ENCODE measurements at places on chromosomes 5 and 9.

- no peak for DNase-seq
Measured at GRCh38 chr5:172575816-172576545, 65.1 kb upstream of the NEURL1B start.

GRCh38 chr9:4514252-4515128 lies 24.2 kb downstream of the SLC1A1 start:
- DNase-seq, result no peak

DNA sequence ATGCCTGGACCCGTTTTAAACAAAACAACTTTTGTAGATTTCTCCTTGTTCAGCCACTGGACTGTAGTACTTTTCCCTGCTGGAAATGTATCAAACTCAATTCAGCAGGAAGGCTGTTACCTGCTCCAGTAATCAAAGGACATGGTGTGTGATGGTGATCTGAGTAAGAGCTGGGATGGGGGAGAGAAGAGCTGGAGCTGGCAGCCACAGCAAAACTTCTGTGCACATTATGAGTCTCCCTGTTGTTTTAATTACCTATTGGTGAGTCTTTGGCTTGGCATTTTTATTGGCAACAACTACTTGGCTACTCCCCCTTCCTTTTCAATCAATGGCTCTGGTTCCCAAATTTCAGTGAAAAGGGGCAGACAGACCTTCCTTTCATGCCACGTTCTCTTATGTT lies 9.7 kb downstream of the NREP start:
- DNase-seq, result no peak

DNA sequence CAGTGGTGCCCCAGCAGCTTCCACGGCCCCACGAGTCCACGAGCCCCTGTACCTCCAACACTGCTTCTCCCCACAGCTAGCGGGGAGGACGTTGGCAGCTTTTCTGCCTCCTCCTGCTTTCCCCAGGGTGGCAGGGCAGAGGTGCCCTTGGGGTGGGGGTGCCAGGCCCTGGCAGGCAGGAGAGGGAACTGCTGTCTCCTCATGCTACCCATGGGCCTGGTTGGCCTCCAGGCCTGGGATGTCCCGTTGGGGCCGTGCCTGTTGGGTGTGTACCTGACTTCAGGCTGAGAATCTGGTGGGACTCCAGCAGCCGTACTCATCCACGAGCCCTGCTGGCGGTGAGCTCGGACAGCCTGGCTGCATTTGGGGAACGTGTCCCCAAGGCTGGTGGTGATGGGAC lies 27.3 kb downstream of the RXRA start:
- no peak for DNase-seq

DNA sequence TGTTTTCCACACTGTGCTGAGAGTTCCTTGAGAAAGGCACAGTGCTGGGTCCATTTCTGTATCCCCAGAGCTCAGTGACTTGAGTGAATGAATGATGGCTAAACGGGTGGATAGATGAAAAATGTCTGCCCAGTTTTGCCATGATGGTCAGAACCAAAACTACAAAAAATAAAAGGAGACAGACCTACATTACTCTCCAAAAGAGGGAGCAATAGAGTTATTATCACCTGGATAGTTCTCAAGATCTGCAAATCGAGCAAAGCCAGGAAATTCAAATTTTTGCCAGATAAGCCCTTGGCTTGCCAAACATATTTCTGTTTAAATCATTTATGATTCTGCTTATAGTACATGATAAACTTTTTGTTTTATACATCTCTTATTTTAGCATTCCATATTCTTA lies 214.2 kb upstream of the ZNF462 start:
- no peak for DNase-seq

DNA sequence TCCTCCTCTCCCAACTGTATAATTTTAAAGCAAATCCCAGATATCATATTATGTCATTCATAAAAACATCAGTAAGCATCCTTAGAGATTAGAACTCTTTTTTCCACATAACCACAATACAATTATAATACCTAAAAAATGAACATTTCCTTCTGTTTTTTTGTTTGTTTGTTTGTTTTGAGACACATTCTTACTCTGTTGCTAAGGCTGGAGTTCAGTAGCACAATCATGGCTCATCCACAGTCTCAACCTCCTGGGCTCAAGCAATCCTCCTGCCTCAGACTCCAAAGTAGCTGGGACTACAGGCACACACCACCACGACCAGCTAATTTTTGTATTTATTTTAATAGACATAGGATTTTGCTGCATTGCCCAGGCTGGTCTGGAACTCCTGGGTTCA lies 8.0 kb downstream of the F2R start:
- DNase-seq, result no peak

GRCh38 chr9:85900504-85901201 lies 40.3 kb upstream of the NAA35 start:
- DNase-seq, result no peak

GRCh38 chr5:122091936-122092600 lies 14.0 kb upstream of the LOX start:
- DNase-seq, result no peak

DNA sequence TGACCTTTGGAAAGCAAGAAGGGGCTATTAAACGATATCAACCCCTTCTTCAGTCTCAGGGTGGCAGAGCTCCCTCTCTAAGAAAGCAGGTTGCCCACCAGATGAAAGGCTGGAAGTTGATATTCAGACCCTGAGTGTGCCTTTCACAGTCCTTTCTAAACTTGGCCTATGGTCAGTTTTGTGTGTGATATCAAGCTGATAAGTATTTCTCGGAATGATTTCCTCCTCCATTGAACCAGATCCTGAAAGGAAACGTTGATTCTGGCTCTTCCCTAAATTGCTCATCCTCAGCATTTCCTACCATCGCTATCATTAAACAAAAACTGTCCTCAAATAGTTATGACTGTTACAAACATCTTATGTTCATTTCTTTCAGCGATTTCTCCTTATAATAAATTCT lies 130.4 kb downstream of the CEMIP2 start:
- DNase-seq, result no peak
